Ovary (tissue), 10 donors: ENCODE measurements at places on chromosomes 12 and 14. TPM values are rescaled to one million over a fixed set of nuclear protein-coding genes. Genes with fewer than 3 reads are reported as not detected.

DNA sequence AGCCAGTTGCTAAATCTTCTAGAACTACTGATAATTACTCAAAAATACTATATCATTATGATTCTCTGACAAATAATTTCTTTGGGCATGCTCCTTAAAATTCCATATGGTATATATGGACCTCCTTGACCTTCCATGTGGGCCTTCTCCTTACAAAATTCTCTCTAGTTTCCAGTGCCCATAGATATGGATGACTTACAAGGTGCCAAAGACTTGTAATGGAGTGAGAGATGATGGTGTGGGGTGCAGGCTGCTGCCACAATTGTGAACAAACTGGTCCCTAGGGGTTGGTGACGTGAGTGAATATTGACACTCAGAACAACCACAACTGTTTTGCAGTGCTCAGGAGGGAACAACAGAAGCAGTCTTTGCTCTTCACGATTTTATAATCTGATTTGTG lies 378.9 kb downstream of the SNAPC1 start:
- no peak for DNase-seq

DNA sequence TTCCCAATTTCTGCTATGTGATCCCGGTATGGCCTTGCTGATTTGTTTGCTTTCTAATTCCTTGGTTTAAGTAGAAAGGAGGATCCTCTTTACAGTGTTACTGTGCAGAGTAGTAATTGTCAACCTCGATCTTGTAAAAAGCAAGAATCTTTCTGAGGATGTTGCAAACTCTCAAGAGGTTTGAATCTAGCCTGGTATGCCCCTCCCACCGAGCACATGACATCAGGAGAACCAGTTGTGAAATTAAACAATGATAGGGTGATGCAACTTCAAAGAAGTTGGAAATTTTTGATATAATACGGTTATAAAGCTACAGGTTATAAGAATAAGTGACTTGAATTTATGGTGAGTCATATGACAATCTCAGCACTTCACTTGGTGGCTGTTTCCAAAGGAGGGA lies 35.0 kb upstream of the FUT8 start:
- DNase-seq: no peak

DNA sequence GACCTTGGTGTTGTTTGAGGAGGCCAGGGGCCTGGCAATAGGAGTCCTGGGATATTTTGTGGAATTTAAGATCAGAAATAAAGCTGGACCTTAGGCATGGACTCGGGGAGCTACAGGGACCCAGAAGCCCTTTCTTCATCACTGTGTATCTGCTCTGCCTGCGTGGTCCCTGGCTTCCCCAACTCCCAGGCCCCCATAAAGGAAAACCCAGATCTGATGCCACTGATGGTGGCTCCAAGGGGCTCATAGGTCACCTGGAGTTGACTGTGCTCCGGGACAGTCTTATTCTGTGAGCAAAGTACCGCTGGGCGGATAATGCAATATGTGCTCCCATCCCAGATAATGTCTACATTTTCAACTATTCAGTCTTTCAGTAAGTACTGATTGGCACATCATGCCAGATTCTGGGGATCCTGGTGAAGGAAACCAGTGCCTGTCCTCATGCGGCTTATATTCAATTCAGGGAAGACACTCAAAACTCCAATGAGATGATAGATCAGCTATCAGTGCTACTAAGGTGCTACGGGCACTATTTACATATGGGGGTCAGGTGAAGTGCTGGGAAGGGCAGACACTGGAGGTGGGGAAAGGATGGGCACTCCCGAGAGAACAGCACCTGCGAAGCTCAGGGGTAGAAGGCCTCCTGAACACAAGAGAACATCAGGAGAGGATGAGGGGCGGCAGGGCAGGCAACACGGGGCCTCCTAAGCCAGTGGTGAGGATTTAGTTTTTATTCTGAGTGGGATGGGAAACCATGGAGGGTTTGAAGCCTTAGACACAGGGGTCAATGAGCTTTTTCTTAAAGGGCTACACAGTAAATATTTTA lies 5.5 kb upstream of the SELPLG start:
- DNase-seq: no peak

- DNase-seq: no peak
Observed at GRCh38 chr12:122989225-122989839, 8.9 kb downstream of the ARL6IP4 start.

DNA sequence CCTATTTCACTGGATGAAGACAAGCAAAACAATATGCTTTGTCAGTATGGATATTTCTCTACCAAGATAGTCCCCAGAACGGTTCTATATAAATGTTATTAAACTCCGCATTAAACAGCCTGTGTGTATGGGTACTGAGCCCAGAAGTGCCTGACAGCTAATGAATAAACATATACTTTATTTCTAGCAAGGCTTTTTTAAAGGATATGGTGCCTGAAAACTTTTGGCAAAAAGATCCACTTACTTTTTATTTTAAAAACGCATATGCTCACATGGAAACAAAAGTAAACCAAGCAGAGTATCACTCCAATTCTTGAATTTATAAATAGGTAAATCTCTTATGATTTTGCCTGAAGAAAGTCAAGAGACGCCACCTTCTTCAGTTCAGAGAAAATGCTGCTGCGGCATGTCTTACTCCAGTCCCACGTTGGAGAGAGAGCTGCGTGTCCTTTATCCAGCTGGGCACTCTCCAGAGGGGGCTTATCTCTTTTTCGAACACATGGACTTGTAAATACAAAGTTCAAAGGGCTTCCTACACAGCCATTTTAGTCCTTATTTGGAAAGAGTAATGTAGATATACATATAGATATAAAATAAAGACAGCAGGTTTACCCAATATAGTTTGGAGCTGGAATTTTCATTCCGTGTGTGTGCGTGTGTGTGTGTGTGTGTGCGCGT lies 264.2 kb downstream of the ADAMTS20 start:
- DNase-seq: no peak

- no peak for DNase-seq
Observed at GRCh38 chr12:49631336-49631907, 8.1 kb downstream of the PRPF40B start.

- no peak for DNase-seq
Observed at GRCh38 chr14:54606631-54607133, 39.8 kb downstream of the SAMD4A start.

- DNase-seq: no peak
Observed at GRCh38 chr14:56321861-56322260, 203.7 kb downstream of the PELI2 start.

DNA sequence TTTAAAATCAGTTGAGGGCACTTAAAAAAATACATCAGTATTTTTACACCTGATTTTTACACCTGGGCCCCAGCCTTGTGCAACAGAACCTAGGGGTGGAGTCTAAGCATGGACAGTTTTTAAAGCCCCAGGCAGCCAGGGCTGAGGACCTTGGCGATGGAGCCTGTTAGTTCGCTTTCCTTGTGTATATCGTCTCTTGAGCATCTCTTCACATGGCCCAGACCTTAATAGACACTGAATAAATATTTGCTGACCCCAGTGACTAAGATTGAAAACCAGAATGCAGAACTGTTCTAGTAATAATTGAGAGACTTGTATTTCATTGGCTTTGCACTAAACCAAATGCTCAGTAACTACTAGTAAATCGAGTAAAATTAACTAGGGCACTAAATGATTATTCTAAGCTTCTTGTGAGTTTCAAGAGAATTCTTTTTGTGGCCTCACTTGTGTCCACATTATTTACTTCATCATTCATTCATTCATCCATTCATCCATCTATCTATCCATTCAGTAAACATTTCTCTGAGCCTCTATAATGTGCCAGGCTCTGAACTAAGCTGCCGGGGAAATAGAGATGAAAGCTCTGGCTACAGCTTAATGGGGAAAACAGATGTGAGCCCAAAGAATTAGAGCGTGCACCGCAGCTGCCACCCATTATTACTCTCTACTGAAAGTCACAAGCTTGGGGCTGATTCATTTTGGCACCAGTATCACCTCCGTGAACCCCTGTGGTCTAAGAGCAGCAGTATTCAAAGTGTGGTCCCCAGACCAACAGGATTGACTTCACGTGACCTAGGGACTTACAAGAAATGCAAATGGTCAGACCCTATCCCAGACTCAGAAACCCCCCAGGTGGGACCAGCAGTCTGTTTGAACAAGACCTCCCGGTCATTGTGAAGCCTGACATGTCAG lies 30.7 kb upstream of the BCL7A start:
- no peak for DNase-seq

DNA sequence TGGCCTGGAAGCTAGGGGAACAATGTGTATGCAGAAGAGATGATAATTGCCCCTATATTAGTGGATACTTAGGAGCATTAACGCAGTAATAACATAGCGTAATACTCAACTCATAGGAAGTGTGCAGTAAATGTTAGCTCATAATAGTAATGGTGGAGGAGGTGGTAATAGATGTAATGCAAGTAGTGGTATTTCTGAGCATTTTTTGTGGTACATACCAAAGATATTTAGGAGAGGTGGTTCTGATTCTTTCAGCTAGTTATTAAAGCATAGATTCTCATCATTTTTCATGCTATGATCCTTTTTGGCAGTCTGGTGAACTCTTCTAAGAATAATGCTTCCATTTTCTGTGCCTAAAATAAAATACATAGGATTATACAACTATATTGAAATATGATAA lies 233.1 kb downstream of the PTPRO start:
- no peak for DNase-seq

- DNase-seq: no peak
Observed at GRCh38 chr14:61461808-61462275, 140.5 kb downstream of the PRKCH start.

GRCh38 chr14:59325906-59326305 lies 137.4 kb downstream of the DAAM1 start:
- no peak for DNase-seq

RIMKLB gene
- 51.5 TPM for total RNA-seq

IQSEC3 gene
- total RNA-seq: 0.91 TPM

AKAP5 gene
- total RNA-seq: 0.89 TPM

ADAM20 gene
- 2.5 TPM for total RNA-seq

CKB gene
- 100 TPM for total RNA-seq

RHEBL1 gene
- 0.45 TPM for total RNA-seq
